ENCODE measurements at places on chromosomes 13 and 19. TPM values are rescaled to one million over a fixed set of nuclear protein-coding genes. Genes with fewer than 3 reads are reported as not detected.

GRCh38 chr19:6059988-6060599 is 50.2 kb downstream of the RFX2 start:
- no peak overlapping the region for H3K27ac ChIP-seq
- H3K27me3 ChIP-seq = no peaks in the 10 kb centered on the region
- DNase-seq = peak; percentile 1
- H3K4me1 ChIP-seq = peaks cover 36% of the 10 kb centered on the region
- H3K36me3 ChIP-seq = no peaks in the 10 kb centered on the region

GRCh38 chr13:68176475-68176874 is 946.3 kb upstream of the PCDH9 start:
- no peaks in the 10 kb centered on the region for H3K27me3 ChIP-seq
- DNase-seq = no peak
- H3K4me1 ChIP-seq = no peaks in the 10 kb centered on the region

DNA sequence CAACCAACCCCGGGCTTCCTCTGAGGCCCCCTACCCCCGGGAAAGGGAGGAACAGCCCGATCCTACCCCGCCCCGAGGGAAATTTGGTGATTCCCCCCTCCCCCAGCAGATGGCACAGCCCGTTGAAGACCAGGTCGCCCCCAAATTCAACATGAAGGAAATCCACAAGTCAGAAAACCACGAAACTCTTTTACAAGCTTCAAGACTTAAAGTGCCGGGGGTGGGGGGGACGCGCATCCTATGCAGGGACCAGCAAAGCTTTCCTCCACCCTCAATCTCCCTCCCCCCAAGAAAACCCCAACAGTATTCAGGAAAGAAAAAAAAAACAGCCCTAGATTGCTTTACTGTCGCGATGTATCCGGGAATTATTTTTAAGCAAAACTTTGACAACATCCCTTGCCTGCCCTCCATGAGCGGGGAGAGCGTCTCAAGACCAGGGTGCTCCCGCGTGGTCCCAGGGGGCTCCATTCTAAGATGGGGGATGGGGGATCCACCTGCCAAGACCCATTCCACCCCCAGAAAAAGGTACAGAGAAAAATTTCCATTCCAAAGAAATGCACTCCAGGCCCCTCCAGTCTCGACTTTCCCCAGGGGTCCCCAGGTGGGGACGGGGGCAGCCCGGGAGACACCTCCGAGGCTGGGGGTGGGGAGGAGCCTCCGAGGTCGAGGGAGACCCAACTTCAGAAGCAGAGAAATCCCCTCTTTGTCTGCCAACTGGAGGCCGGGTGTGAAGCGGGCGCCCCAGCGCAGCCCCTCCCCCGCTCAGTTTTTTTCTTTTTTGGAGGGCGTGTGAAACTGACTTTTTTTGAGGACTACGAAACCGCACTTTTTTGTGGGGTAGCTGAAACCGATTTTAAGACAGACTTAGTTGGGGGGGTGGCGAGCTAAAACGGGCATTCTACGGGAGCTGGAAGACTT is 1.5 kb downstream of the TCF3 start:
- H3K27me3 ChIP-seq = no peaks in the 10 kb centered on the region
- H3K27ac ChIP-seq = peak overlapping the region; percentile 58
- H3K4me1 ChIP-seq = peaks cover 45% of the 10 kb centered on the region
- DNase-seq = peak; percentile 89
- peaks cover 3% of the 10 kb centered on the region for H3K36me3 ChIP-seq
- H3K4me3 ChIP-seq = peak overlapping the region; percentile 73

- H3K27me3 ChIP-seq = no peaks in the 10 kb centered on the region
- DNase-seq = no peak
- H3K36me3 ChIP-seq = no peaks in the 10 kb centered on the region
Observed at GRCh38 chr13:32632343-32632909, 46.2 kb downstream of the PDS5B start.

DNA sequence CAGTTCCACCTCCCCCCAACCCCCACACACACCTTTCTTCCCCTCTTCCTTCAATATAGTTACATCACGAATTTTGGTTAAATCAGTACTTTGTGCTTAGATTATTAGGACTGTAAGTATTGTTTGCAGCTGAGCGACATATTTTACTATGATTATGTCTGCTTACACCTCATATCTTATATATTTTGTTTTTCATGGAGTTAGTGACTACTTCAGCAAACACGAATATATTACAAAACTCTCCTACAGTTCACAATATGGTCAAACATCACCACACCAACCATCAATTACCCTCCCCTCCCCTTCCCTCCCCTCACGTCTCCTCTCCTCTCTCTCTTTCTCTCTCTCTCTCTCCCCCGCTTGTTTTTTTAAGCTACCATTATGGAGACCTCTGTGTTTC is 152.9 kb downstream of the TBC1D4 start:
- H3K27ac ChIP-seq = no peak overlapping the region
- no peaks in the 10 kb centered on the region for H3K36me3 ChIP-seq
- no peak for DNase-seq
- no peaks in the 10 kb centered on the region for H3K27me3 ChIP-seq
- no peak overlapping the region for H3K4me3 ChIP-seq
- peaks cover 7% of the 10 kb centered on the region for H3K4me1 ChIP-seq

- H3K4me3 ChIP-seq = no peak overlapping the region
- H3K36me3 ChIP-seq = no peaks in the 10 kb centered on the region
- no peaks in the 10 kb centered on the region for H3K27me3 ChIP-seq
Observed at GRCh38 chr13:33369073-33369472, 83.5 kb upstream of the STARD13 start.

DNA sequence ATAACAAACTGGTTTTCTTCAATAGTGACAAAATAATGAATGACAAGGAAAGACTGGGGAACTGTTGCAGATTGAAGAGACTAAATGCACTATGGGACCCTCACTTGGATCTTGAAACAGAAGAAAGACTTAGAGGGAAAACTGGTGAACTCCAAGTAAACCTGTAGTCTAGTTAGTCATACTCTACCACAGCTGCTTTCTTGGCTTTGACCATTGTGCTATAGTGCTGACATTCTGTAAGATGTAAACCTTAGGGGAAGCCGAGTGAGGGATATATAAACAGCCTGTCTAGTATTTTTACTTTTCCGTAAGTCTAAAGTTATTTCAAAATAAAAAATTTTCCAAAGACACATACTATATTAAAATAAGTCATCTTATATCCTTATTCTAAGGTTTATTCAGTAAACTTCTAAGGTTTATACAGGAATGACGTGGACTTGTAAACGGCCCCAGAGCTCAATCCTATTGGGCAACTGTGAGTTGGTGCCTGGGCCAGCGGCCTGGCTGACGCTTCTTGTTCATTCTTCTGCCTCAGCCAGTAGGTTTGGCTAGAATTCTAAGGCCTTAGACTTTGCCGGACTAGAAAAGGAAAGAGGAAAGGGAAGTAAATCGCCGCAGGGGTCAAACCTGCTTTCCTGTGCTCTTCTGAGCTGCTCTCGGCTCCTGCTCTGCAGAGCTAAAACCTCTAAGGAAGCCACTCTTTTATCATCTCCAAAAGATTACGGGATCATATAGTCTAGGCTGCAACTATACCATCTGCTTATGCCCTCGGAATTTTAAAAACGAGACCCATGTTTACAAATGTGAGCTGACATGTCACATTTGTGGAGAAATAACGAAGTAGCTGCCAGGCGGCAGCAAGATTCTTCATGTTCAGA is 33.6 kb upstream of the UBE2L5 start:
- H3K27me3 ChIP-seq = no peaks in the 10 kb centered on the region
- no peak for DNase-seq
- H3K36me3 ChIP-seq = no peaks in the 10 kb centered on the region
- no peak overlapping the region for H3K4me3 ChIP-seq
- no peak overlapping the region for H3K27ac ChIP-seq

Gene ITGBL1
- total RNA-seq = not detected

DNA sequence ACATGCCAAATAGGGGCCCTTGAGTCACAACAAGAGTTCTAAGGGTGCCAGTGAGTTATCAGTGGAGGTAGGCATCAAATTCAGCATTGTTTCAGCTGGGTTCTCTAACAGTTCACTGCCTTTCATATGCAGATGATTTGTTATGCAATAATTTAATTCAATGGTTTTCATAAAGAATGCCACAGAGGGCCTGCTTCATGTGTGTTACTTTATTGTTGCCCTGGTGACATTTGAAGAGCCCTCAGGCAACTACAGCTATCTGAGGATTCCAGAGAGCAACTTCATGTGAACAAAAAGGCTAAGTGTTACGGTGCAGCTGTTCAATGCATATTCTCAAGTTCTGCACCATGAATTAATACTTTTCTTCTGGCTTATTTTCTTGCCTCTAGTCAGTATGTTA is 43.1 kb upstream of the STARD13 start:
- H3K27ac ChIP-seq = no peak overlapping the region
- H3K36me3 ChIP-seq = no peaks in the 10 kb centered on the region
- no peaks in the 10 kb centered on the region for H3K27me3 ChIP-seq
- H3K4me3 ChIP-seq = no peak overlapping the region
- no peak for DNase-seq

Gene RASGRP4
- total RNA-seq = 2.3 TPM

DNA sequence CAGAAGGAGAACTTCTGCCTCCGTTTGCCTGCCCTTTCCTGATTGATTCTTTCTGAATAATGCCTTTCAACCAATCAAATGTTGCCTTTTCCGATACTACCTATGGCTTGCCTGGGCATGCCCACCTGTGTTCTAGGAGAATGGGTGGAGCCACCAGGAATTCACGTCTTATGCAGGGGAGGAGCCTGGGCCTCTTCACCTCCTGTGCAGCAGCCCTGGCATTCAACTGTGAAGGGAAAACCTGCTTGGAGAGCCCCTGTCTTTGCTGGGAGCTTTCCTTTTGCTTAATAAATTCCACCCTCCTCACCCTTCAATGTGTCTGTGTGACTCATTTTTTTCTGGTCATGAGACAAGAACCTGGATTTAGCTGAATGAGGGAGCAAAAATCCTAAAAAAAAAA is 730.7 kb downstream of the UQCRFS1 start:
- no peak for DNase-seq
- no peaks in the 10 kb centered on the region for H3K27me3 ChIP-seq
- no peak overlapping the region for H3K27ac ChIP-seq

DNA sequence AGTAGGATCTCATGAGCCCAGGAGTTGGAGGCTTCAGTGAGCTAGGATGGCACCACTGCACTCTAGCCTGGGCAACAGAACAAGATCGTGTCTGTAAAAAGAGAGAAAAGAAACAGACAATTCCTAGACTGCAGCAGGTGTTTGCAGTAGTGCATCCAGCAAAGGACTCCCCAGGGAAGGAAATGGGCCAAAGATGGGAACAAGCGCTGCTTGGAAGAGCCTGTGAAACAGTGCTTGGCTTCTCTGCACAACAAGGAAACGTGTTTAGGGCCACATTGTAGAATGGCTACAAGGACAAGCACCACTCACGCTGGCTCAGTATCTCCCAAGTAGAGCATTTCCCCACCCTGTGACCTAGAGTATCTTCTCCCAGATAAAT is 35.5 kb upstream of the LDLR start:
- H3K27me3 ChIP-seq = no peaks in the 10 kb centered on the region
- H3K27ac ChIP-seq = no peak overlapping the region
- no peak overlapping the region for H3K4me3 ChIP-seq
- H3K36me3 ChIP-seq = peaks cover 5% of the 10 kb centered on the region

Data from natural killer cell (primary cell).